Activated T-helper 17 cell treated with anti-CD3 and anti-CD28 coated beads, Interleukin-2, amount 50 U/mL, for 72 hours (primary cell): ENCODE measurements at places on chromosomes 4 and X.

GRCh38 chr4:156662921-156663320, 308.7 kb downstream of the PDGFC start:
- ATAC-seq, result no peak

DNA sequence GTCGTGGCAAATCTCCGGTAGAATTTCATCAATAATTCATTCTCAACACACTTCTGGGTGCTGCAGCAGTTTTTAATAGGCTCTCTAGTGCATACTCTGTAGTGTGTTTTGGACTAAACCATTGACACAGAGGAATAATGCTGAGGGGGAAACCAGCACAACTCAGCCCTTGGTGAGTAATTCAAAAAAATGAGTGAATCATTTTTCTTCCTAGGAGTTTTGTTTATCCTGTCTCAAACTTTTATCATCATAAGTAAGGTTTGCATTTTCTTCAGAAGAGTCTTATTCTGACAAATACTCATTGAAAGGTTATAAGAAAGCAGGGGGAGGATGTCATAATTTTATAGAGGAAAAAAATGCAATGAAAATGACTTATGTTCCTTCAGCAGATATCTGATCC, 2542.7 kb downstream of the PCDH7 start:
- no peak for ATAC-seq

- peak; percentile 33 for ATAC-seq
Observed at GRCh38 chr4:74628852-74629620, 165.3 kb downstream of the BTC start.

- no peak for ATAC-seq
Observed at GRCh38 chr4:80156410-80156809, 40.9 kb upstream of the PRDM8 start.

- no peak for ATAC-seq
Observed at GRCh38 chr4:10983885-10984640, 299.5 kb upstream of the CLNK start.

DNA sequence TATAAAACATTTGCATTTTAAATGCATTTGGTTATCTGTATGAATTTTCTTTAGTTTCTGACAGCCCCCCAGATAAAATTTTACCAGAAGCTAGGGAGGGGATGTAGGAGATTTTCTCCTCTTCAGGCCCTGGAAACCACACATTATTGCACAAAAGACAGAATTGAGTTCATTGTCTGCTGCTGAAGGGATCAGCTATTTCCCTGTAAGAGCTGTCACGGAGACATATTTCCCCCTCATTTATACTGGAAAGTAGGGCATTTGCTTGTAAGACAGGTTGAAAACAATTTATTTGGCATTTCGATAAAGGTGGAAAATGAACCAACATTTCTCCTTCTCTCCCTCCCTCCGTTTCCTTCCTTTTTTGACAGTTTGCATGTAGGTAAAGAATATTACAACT, 241.3 kb upstream of the LCORL start:
- no peak for ATAC-seq

DNA sequence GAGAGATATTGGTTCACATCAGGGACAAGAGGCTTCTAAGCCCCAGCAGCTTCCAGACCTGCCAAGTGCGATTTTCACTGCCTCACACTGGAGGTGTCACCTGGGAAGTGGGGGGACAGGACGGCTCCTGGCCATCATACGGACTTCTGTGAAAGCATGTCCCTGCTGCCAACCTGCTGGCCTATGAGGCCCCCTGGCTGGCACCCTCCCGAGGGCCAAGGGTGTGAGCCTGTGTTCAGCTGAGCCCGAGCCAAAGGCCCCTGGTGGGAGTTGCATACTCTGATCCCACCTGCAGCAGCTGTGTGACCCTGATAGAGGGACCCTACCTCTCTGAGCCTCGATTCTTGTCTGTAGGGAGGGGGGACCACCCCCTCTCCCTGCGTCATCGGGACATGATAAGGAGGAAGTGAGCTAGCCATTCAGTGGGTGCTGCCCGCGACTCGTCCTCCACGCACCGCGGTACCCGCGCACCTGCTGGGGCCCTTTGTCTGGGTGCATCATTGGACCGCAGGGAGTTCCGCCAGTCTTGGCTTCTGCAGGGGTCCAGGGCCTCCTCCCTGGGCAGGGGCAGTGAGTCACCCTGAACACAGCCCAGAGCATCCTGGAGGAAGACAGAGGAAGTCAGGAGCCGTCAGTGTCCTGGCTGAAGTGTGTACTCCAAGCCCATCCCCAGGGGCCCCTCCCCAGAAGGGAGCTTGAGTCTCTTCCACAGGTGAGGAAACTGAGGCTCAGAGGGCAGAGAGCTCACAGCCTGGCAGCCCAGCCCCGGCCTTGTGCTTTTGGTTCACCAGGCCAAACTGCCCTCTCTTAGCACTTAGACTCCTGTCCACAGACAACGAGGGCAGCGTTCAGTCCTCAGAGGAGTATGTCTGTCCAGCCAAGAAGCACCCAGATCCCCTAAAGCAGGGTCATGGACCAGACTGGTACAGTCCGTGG, 24.1 kb downstream of the C4orf50 start:
- ATAC-seq, result no peak

DNA sequence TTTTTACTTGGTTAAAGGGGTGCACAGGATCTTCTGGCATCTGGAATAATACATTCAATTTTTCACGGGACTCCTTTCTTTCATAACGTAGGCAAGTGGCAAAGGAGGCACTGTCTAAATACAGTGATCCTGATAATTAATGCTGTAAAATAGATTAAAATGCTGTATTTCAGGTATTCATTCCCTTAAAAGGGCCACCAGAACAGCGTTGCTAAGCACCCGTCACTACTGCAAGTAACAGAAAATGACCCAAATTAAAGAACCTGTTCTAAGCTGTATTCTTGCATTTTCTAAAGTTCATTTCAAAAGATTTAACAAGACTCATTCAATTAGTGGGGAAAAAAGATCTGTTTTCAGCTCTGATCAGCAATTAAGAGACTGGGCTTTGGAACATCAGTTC, 208.2 kb downstream of the TENM3 start:
- ATAC-seq, result no peak

DNA sequence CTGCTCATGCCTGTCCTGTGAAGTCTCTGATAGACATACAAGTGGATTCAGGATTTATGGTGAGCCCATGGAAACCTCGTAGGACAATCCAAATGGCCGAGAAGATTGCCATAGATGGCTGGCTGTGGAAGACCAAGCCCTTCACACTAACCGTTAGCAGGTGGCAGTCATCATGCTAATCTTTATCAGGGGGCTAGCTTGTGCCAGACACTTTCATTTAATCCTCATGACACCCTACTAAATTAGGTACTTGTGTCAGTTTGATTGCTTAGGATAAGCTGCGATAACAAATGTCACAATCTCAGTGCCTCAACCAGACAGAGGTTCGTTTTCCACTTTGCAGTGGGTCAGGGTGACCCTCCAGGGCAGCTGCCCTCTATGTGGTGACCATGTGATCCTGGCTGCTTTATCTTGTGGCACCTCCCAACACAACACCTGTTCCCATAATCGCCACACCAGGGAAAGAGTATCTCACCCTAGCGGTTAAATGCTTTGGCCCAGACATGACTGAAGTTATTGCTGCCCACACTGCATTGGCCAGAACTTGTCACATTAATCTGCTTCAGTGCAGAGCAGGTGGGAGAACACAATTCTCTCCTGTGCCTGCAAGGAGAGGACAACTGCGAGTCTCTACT, 60.8 kb downstream of the REPS2 start:
- ATAC-seq, result no peak

GRCh38 chrX:68376373-68376772, 56.9 kb downstream of the OPHN1 start:
- no peak for ATAC-seq
